Cardiac septum (tissue), 1 donor: ENCODE measurements at places on chromosomes 1 and 21. TPM values are rescaled to one million over a fixed set of nuclear protein-coding genes. Genes with fewer than 3 reads are reported as not detected.

DNA sequence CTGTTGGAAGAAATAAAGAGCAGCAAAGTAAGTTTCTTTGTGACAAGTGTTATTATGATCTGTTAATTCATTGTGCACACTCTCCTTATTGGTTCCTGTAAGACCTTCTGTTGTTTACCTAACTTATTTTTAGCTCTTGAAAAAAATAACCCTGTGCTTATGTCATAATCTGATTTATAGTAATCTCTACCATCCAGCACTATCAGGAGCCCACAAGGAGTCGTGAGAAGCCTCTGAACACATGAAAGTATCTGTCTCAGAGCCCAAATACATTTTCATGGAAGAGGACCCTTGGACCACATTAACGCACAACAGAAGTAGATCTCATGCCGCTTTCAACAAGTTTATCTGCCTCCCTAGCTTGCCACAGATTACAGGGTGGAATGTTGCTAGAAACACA lies 45.8 kb downstream of the CENPF start:
- DNase-seq: no peak

GRCh38 chr1:152034654-152035538 lies 1.9 kb downstream of the S100A11 start:
- no peak for DNase-seq

GRCh38 chr1:12436817-12437599 lies 181.0 kb downstream of the DHRS3 start:
- DNase-seq: no peak

ORC1 gene
- 0.11 TPM for total RNA-seq

PODN gene
- total RNA-seq: 19.4 TPM

CITED4 gene
- total RNA-seq: 8.7 TPM

DNA sequence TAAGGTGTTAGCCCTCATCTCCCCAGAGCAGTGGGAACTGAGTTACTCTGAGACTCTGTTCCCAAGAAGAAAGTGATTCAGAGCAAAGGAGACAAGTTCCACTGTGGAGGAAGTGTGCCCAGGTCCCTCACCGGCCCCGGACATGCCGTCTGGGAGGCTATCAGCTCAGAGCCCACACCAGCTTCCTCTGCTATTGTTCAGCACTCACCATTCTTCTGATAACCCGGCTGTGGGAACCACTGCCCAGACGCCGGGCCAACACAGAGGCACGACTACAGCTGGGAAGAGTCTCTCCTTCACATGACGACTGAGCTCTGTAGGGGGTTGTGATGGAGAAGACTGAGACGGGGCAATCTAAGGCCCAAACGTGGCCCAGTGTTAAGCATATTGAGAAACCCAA lies 34.2 kb upstream of the GJA5 start:
- no peak for DNase-seq

NLRP3 gene
- total RNA-seq: 1.1 TPM

DNA sequence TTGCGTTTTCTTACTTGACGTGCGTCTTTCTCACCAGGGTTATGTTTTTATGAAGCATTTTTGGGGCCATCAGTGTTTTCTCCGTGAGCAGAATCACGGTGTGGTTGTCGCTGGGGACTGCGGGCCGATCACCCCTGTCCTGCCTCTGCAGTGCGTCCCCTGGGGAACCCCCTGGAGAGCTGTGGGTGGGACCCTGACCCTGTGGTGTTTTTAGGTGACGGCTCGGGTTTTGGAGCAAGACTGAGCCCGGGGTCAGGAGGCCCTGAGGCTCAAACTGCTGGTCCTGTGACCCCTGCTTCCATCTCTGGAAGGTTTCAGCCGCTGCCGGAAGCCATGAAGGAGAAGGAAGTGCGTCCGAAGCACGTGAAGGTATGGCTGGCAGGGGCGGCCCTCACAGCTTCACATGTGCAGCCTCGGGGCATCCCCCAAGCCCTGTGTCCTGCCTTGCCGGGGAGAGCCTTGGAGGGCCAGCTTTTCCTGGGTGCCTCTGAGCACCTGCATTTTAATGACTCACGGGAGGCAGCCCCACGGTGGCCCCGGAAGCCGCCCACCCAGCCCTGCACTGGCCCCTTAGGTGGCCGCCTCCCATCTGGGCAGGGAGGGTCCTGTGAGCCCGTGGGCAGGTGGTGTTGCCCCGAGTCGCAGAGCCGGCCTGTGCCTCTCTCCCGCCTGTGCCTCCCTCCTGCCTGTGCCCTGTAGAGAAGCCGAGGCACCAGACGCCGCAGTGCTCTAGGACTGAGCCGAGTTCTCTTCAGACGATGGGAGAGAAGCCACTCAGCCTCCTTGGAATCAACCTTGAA lies 36.7 kb upstream of the DIP2A start:
- DNase-seq: no peak

FAM3B gene
- not detected for total RNA-seq

- no peak for DNase-seq
Observed at GRCh38 chr1:234188454-234188792, 184.8 kb upstream of the COA6 start.

DNA sequence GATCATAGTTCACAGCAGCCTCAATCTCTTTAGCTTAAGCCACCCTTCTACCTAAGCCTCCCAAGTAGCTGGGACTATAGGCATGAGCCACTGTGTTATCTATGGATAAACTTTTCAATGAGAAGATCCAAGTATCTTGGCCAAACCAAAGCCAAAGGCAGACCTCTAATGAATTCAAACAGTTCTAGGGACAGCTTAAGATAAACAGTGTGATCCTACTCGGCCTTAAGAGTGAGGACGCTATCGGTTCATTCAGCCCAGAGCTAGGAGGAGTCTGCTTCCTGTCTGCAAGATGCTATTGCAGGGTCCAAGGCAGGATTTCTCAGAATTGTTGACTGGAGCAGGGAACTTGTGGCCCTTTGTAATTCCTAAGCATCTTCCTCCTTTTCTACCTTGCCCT lies 368.7 kb downstream of the ST6GALNAC3 start:
- DNase-seq: no peak

DNA sequence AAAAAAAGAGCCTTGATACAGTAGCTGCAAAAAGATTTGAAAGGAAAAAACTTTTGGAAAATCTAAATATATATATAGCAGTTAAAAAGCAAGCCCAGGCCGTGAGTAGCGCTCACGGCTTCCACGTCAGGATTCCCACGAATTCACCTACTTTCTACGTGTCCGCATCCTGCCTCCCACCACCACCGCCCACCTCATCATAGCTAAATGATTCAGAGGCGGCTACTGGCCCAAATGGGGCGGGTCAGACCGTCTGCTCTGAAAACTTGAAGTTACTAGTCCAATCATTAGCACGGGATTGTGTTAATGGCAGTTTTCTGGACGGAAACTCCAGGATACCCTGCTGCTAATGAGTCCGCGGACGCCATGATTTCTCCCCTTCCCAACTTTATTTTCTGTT lies 1.3 kb upstream of the CCSAP start:
- no peak for DNase-seq

DNA sequence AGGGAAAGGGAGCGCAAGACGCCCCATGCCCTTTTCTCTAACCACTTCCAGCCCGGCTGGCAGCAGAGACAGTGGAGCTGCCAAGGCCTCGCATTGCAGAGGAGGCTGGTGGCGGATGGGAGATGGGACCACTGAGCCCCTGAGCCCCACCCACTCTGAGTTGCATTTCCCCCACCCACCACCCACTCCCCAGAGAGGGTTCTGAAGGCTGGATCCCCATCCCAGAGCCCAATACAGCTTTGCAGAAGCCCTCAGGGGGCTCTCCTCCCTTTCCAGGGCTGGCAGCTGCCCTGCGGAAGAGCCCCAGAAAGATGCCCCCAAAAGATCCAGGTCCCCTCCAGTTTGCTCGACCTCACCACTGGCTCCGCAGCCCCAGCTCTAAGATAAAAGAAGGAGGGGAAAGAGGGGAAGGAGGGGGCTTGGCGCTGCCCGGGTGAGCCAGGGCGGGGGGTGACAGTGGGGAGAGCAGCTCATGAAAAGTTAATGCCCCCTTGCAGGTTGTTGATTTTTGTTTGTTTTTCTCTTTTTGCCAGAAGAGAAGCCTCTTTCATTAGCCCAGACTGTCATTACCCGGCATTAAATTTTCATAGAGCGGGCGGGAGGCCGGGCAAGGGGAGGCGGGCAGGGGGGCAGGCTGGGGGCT lies 38.4 kb upstream of the CASZ1 start:
- DNase-seq: no peak

DNA sequence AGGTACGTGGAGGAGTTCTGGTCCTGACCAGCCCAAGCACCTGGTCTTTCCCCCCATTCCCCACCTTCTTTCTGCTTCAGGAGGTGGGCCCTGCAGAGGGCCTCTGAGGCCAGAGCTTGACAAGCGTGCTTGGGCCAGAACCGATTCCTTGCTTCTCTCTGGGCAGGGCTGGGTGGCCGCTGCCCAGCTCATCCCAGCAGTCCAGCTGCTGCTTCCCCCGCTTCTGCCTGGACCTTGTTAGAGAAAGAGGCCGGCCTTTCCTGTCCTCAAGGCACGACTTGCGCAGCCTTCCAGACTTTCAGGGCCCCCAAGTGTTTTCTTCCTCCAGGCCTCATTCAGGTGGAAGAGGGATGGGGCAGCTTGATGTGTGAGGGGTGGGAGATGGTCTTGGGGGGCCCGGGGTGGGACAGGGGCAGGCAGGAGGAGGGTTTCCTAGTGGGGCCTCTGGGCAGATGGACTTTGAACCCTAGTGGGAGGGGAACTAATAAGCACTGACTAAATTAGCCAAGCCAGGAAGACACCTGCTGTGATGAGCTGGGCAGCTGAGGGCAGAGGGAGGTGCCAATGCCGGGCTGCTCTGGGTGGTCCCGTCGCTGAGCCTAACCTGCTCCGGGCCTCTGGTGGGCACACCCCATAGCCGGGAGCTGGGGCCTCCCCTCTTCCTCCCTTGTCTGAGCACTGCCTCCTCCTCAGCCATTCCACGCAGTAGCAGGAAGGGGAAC lies 36.5 kb downstream of the ARHGEF10L start:
- no peak for DNase-seq

DNA sequence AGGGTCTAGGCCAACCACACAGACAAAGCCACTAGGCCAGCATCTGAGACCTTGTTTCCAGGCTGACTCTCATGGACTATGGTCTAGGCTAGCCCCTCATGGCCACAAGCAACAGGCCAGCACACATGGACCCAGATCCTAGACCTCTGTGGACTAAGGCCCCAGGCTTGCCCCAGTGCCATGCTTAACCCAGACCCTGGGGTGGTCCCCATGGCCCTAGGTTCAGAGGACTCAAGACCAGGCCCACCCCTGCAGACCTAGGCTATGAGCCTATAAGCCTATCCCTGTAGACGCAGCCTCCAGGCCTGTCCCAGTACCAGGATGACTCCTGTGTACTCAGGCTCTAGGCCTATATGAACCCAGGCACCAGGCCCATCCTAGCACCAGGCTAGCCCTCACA lies 1.9 kb upstream of the OR14A2 start:
- DNase-seq: no peak

- no peak for DNase-seq
Observed at GRCh38 chr1:48000883-48001282, 3.7 kb upstream of the TRABD2B start.

GRCh38 chr1:76289692-76290091 lies 215.1 kb downstream of the ST6GALNAC3 start:
- no peak for DNase-seq

C1orf105 gene
- 6.5 TPM for total RNA-seq

- no peak for DNase-seq
Observed at GRCh38 chr1:153337980-153338853, 10.4 kb downstream of the PGLYRP4 start.

GRCh38 chr1:196550731-196551130 lies 57.5 kb downstream of the KCNT2 start:
- DNase-seq: no peak

DNA sequence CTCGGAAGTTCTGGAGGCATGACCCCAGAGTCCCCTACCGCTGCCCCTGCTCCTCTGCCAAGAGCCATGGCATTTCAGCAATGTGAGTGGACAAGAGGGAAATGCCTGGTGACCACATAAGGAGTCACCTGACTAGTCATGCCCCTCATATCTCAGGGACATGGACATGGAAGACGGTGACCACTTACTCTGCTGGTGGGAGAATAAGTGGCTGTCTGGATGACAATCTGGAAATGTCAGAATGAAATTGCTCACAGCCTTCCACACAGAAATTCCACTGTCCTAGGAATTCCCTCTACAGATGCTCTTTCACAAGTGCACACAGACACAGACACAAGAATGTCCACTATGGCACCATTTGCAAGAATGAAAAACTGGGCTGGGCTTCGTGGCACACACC lies 24.3 kb upstream of the PLEKHG5 start:
- no peak for DNase-seq

GRCh38 chr1:10338047-10338446 lies 60.8 kb upstream of the PGD start:
- no peak for DNase-seq

DNA sequence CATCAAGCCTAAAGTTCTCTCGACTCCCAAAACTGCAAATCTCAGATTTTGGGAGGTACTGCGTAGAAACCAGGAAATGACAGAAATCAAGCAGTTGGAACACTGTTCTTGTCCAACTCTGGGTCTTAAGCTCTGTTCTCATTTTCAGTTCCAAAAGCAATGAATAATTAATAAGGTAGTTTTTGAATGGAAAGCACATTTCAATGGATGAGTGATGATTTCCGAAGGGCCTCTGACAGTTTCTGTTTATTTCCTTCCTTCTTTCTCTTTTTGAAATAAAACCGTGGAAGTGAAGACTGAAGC lies 20.9 kb upstream of the TARBP1 start:
- DNase-seq: no peak

CYP4A11 gene
- not detected for total RNA-seq

RAB7B gene
- total RNA-seq: 2.1 TPM

GRCh38 chr1:169024800-169025271 lies 81.7 kb upstream of the ATP1B1 start:
- no peak for DNase-seq

FCGR3A gene
- 14.7 TPM for total RNA-seq

DNA sequence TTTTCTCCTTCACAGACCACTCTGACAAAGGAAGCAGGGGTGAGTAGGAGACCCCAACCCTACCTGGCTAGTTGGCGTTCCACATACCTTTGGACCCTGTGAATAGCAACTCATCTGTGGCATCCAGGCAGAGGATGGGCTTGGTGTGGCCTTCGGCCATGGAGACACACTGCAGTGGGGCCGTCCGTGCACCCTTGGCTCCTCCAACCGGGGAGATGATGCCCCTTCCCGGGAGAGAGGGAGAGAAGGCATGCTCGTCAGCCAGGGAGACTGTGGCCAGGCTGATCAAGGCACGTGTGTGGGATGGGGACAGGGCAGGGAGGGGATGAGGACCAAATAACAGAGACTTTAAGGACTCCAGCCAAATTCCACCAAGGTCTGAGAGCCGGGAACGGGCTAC lies 42.6 kb downstream of the KIF21B start:
- no peak for DNase-seq

VWA5B1 gene
- not detected for total RNA-seq

GRCh38 chr1:18874600-18874999 lies 15.1 kb upstream of the TAS1R2 start:
- DNase-seq: no peak

DNA sequence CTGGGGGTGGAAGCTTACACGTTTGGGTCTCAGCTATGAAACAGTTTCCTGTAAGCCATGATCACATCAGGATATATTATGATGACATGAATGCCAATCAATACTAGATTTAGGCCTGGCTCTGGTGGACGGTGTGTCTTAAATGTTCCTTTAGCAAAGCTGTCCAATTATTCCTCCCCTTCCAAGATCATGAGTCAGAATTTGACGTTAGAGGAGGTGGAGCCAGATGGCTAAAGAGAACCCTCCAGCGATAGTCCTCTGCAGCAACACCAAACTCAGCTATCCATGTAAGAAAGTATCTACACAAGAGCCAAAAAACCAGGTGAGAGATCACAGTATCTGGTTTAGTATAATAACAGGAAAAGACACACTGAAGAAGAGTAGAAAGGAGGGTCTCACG lies 47.8 kb downstream of the PACC1 start:
- DNase-seq: no peak

CDC7 gene
- 1.6 TPM for total RNA-seq

- no peak for DNase-seq
Observed at GRCh38 chr1:58857680-58858673, 74.1 kb upstream of the JUN start.
